ENCODE measurements at places on chromosomes 5 and 9. TPM values are rescaled to one million over a fixed set of nuclear protein-coding genes. Genes with fewer than 3 reads are reported as not detected.

- DNase-seq, result no peak
- no peaks in the 10 kb centered on the region for H3K4me1 ChIP-seq
- no peak overlapping the region for H3K4me3 ChIP-seq
- H3K36me3 ChIP-seq, result peaks cover 73% of the 10 kb centered on the region
- no peaks in the 10 kb centered on the region for H3K27me3 ChIP-seq
Measured at GRCh38 chr5:88718736-88719135, 164.2 kb downstream of the MEF2C start.

DNA sequence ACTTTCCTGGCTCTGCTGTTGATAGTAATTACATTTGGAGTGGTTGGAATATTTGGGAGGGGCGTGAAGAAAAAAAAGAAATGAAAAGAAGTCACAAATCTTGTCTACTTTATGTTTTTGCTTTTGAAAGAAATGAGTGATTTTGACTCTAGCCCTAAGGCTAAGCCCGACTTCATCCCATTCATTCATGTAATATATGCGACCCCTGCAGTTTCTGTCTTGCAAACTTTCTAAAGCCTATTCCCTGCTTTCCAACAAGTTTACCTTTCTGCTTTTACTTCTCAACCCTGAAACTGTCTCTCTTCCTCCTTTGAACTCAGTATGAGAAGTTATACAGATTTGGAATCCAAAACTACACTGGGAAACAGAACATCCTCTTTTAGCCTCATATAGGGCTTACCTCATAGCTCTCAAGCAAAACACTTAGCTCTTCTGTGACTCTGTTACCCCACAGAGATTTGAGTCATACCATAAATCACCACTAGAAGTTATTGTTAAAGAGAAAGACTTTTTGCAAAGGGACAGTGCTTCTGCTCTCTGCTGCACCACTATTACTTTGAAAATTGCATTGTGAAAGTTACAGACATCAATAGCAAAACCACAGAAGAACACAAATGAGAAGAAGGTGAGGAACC lies 1.6 kb downstream of the CFAP95 start:
- H3K36me3 ChIP-seq, result no peaks in the 10 kb centered on the region
- no peak for DNase-seq
- H3K4me1 ChIP-seq, result peaks cover 8% of the 10 kb centered on the region
- peaks cover 28% of the 10 kb centered on the region for H3K27me3 ChIP-seq

GRCh38 chr5:31585895-31586270 lies 53.0 kb upstream of the PDZD2 start:
- no peak for DNase-seq
- H3K27ac ChIP-seq, result no peak overlapping the region
- no peaks in the 10 kb centered on the region for H3K36me3 ChIP-seq
- H3K4me3 ChIP-seq, result no peak overlapping the region
- no peaks in the 10 kb centered on the region for H3K27me3 ChIP-seq

DNA sequence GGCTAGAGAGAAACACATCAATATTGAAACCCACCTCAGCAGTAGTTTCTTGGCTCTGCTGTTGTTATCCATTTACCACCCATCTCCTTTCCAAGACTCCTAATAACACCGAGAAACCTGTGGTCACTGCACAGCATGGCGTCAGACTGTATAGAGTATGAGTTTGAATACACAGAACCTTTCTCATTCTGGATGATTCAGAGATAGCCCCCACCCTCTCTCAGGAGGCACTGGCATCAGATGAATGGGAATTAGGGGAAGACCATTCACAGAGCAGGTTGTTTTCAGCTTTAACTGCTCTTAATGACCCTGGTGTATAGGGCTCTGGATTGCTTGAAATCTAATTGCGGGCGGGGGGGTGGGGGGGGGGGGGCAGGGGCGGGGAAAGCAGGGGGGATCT lies 86.7 kb downstream of the GPR21 start:
- H3K27ac ChIP-seq, result peak overlapping the region; percentile 10
- no peak for DNase-seq
- H3K36me3 ChIP-seq, result peaks cover 84% of the 10 kb centered on the region
- H3K4me3 ChIP-seq, result no peak overlapping the region
- H3K4me1 ChIP-seq, result peaks cover 7% of the 10 kb centered on the region

DNA sequence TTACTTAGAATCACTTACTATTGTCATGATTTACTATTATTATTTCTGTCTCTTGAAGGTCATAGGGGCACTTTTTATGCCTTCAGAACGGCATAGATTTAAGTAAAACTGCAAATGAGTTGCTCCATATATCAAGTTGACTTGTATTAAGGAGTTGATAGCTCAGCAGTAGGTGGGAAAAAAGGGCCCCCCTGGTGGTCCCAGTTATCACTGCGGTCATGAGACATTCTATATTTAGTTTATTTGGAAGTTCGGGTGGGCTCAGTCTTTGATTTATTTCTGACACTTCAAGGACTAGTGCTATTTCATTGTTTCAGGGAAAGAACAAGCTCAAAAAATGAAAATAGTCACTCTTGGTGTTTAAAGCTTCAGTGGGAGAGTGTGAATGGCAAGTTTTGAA lies 159.3 kb downstream of the SLC24A2 start:
- no peak overlapping the region for H3K4me3 ChIP-seq
- no peaks in the 10 kb centered on the region for H3K36me3 ChIP-seq

DNA sequence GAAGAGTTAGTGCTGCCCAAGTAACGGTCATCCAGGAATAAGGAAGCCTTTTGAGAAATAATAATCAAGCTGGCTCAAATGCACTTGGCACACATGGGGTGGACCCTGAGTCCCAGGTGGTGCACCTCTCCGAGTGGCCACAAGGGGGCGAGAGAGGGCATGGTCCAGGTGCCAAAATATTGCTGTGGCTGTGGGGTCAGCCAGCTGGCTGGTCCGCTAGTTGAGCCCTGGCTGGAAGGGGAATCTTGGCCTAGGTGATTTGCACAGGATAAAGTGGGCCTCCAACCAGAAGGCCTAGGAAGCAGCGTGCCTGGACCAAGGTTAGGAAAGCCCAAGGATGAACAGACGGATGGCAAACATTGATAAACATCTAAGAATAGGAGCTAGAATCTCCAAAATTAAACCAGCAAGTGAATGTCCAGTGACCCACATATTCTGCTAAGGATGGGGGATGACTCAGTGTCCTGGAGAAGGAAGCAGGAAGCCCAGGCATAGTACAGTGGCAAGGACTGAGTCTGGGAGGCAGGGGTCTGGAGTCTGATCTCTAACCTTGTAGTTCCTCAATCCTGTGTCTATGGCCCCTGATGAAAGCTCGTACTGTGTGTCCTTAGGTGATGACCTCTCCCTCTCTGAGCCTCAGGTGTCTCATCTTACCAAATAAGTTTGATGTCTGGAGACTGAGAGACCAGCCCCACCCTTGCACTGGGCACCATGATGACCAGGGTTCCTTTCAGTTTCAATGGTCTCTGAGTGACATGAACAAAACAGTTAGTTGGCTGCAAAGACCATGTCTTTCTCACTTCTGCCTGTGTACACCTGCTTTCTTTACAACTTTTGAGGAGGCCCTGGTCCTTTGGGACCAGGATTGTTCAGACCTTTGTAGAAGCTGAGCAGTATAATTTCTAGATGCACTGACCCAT lies 19.2 kb upstream of the SHB start:
- H3K27me3 ChIP-seq, result peaks cover 15% of the 10 kb centered on the region
- DNase-seq, result peak; percentile 64
- no peak overlapping the region for H3K4me3 ChIP-seq
- no peaks in the 10 kb centered on the region for H3K4me1 ChIP-seq
- H3K27ac ChIP-seq, result no peak overlapping the region

DNA sequence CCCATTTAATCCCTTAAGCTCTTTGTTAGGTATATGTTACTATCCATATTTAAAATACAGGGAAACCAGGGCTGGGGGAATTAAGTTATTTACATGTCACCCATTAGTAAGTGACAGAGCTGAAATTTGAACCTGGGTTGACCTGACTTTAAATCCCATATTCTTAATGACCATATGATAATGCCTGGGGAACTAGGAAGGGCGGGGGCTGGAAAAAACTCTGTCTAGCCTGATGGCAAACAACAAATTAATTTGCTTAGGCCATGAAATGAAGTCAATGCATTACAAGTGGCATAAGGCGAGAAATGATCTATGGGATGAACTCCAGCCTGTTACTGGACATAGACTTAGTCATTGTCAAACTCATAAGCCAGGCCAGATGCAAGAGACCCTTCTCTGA lies 325.7 kb upstream of the WWC1 start:
- DNase-seq, result no peak
- no peaks in the 10 kb centered on the region for H3K4me1 ChIP-seq
- H3K36me3 ChIP-seq, result no peaks in the 10 kb centered on the region
- no peak overlapping the region for H3K4me3 ChIP-seq
- no peak overlapping the region for H3K27ac ChIP-seq

Gene CDC20B
- total RNA-seq, result not detected

Gene ATP10B
- not detected for total RNA-seq

Gene GALNT12
- 2.5 TPM for total RNA-seq

Gene SLC31A2
- 1.1 TPM for total RNA-seq

Gene TCF7
- 15.8 TPM for total RNA-seq

Gene TESK1
- 51.9 TPM for total RNA-seq

Gene FOXD4L3
- total RNA-seq, result not detected
